ENCODE measurements at places on chromosomes 11 and 22.

DNA sequence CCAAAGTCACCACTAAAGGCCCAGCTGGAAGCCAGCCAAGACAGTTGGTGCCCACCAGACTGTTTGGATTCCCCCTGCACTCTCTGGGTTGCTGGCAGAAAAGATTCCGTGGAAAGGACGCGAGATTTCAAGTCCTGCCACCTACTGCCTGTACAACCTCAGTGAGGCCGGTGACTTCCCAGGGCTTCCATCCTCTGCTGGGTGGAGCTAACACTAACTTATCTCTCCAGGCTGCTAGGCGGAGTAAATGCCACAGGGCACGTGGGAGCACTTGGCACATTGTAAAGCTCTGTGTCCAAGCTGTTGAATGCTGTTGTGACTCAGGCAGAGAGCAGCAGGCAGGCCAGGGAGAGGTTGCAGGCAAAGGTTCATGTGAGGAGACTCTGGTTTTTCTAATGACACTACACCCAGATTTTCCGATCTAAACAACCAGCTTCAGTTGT lies 50.9 kb upstream of the CDON start:
- DNase-seq = no peak

DNA sequence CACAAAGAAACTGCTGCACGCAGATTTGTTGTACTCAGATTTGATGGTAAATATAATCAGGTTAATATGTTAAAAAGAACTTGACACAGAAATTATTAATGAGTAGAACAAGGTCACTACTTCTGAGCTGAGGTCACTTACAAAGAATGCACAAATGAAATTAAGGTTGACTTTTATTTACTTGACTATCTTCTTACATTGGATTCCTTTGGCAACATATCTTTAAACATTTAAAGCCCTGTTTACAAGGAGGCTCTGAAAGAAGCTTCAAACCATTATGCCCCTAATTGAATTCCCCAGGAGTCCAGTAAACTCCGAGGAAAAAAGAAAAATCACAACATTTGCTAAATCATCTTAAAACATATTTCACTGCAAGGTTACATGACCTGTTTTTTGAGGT lies 245.5 kb downstream of the SOX6 start:
- DNase-seq = no peak

DNA sequence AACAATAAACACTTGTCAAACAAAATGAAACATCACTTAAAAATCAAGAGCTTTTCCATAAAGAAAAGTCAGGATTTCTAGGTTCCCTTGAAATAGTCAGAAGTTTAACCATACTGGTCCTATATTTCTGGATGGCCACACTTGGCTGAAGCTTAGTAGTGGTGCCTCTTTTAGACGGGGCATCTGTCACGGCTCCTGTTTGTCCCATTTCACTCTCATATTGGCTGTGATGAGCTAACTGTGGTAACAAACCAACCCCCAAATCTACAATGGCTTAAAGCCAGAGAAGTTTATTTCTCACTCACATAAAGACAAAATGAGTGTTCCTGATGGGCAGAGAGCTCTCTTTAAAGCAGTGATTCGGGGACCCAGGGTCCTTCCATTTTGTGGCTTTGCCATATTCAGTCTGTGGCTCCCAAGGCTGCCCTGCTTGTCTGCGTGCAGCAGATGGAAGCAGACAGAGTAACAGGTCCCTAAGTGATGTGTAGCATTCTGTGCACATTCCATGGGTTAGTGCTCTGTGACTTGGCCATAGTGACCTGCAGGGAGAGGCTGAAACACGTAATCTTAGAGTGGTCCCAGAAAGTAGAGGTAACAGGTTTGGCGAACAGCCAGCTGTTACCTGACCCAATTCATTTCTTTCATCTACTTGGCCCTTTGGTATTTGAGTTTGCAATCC lies 137.4 kb downstream of the HIPK3 start:
- no peak for DNase-seq

GRCh38 chr22:32661296-32661695 lies 140.2 kb upstream of the TIMP3 start:
- DNase-seq = no peak

DNA sequence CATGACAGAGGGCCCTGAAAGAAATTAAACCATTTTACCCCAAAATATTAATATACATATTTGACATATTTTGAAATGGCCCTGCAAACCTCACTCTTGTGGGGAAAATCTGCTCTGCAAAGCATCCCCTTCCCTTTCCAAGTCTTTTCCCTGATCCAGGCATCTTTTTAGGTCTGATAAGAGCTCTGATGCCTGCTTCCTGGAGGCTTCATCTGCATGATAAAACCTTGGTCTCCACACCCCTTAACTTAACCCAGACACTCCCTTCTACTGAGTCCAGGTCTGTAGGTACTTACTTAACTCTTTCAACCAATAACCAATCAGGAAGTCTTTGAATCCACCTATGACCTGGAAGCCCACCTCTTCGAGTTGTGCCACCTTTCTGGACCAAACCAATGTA lies 1.8 kb upstream of the LGALS12 start:
- no peak for DNase-seq

- no peak for DNase-seq
Measured at GRCh38 chr11:128548649-128549255, 38.6 kb downstream of the ETS1 start.

Data from stimulated activated CD4-positive, alpha-beta T cell treated with anti-CD3 and anti-CD28 coated beads, TNF-alpha, amount 100 ng/mL, for 4 hours (primary cell).